ENCODE measurements at places on chromosomes 7 and 10.

DNA sequence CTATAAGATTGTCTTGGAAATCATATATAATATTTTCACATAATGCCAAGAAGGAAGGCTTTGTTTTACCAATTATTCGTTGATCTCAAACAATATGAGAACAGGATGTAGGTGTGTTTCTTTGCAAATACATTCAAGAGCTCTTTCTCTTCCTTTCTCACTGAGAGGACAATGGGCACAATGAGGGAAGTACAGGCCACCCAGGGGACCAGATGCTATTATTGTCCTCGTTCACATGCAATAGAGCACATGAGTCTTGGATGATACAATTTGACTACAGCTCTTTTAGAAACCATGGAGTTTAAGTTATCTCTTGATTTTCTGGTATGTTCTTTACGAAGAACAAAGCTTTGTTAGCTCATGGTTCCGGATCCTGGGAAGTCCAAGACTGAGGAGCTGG lies 323.7 kb upstream of the KLF6 start:
- no peak for DNase-seq
- no peaks in the 10 kb centered on the region for H3K36me3 ChIP-seq
- H3K4me3 ChIP-seq, result no peak overlapping the region
- H3K4me1 ChIP-seq, result no peaks in the 10 kb centered on the region
- H3K27me3 ChIP-seq, result no peaks in the 10 kb centered on the region
- H3K27ac ChIP-seq, result no peak overlapping the region

- no peak for DNase-seq
- H3K27ac ChIP-seq, result no peak overlapping the region
- no peaks in the 10 kb centered on the region for H3K36me3 ChIP-seq
- no peaks in the 10 kb centered on the region for H3K4me1 ChIP-seq
- no peak overlapping the region for H3K4me3 ChIP-seq
- H3K27me3 ChIP-seq, result no peaks in the 10 kb centered on the region
Observed at GRCh38 chr7:115066050-115066449, 144.2 kb downstream of the MDFIC start.

DNA sequence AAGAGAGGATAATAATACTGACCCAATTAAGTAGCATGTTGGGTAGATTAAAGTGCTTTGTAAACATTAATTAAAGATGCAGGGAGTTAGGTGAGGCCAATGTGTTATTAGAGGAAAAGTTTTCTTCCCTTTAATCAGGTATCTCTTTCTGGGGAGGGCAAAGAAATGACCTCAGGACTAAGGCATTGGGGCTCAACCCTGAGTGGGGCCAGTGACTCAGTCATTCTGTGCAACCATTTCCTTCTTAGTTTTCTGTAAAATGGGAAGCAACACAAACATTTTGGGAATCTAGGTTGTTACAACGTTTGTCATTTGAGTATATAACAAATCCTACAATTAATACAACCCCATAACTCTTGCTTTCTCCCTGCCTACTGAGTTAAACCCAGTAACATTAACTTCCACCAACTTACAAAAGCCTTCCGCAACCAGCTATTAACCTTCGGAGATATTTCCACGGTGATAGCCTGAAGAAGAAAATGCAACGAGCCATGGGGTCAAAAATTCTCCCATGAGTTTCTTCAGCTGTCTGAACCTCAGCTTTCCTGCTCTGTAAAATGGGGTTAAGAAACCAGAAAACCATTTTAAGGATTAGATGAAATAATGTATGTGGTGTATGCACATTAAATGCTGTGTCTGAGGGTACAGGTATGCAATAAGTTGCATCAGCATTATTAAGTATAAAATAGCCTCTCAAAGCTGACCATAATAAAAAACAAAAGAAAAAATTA lies 965 bp upstream of the PROSER2 start:
- H3K36me3 ChIP-seq, result no peaks in the 10 kb centered on the region
- H3K27ac ChIP-seq, result no peak overlapping the region
- no peak for DNase-seq
- H3K4me1 ChIP-seq, result no peaks in the 10 kb centered on the region
- 0 out of 2 replicates have a peak, but pooled peaks cover 1% of the 10 kb centered on the region for H3K27me3 ChIP-seq
- no peak overlapping the region for H3K4me3 ChIP-seq

GRCh38 chr7:75559355-75559975 lies 67.3 kb downstream of the SPDYE5 start:
- no peaks in the 10 kb centered on the region for H3K27me3 ChIP-seq
- no peak overlapping the region for H3K4me3 ChIP-seq
- no peak overlapping the region for H3K27ac ChIP-seq
- peaks cover 53% of the 10 kb centered on the region for H3K36me3 ChIP-seq

DNA sequence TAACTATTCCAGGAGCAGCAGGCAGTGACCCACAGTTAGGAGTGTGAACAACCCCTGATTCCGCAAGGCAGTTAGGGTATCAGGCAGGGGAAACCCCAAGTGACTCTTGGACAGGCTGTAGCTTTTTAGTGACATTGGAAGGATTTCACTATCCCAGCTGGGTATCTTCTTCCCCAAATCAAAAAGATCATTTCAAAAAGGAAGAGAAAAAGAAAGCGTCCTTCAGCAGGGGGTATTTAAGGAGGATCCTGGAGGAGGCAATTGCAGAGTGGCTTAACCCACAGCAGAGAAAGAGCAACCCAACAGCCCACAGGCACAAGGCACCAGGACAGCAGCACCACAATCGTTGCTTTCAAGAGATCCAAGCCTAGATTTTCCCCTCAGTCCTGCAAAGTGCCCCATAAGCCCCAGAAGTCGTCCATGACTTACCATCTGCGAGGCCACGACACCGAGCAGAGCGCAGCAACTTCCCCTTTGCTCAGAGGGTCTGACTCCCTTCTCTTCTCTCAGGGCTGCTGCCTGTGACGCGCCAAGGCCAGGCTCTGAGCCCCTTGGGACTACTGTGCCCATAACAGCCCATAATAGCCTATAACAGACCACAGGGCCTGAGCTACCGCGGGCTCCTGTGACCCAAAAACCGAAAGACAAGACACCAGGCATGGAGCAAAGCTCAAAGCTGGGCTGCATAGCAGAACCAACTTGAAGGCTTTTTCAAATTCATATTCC lies 19.8 kb downstream of the PIK3AP1 start:
- no peak overlapping the region for H3K27ac ChIP-seq
- no peaks in the 10 kb centered on the region for H3K4me1 ChIP-seq
- DNase-seq, result no peak
- H3K36me3 ChIP-seq, result no peaks in the 10 kb centered on the region
- no peak overlapping the region for H3K4me3 ChIP-seq
- no peaks in the 10 kb centered on the region for H3K27me3 ChIP-seq

GRCh38 chr10:42961796-42962109 lies 115.1 kb upstream of the RET start:
- H3K27ac ChIP-seq, result no peak overlapping the region
- no peaks in the 10 kb centered on the region for H3K27me3 ChIP-seq
- no peaks in the 10 kb centered on the region for H3K36me3 ChIP-seq

DNA sequence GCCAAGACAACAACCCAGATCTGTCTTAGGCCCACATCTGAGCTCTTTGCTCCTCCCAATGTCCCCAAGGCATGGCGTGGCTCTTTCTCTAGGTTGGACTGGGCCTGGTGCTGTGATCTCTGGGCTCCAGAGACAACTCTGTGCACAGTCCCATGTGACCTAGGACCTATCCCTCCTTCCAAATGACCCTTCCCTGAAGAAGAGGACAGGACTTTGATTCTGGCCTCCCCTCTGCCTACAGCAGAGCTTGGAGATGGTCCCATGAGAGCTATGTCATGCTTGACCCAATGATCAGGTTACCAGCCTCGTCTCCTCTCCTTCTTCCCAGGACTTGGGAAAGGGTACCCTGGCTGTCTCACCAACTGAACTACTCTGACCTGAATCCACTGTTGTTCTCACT lies 296.3 kb upstream of the GALNT17 start:
- no peak for DNase-seq
- no peak overlapping the region for H3K27ac ChIP-seq
- H3K27me3 ChIP-seq, result no peaks in the 10 kb centered on the region
- no peak overlapping the region for H3K4me3 ChIP-seq

GRCh38 chr10:29600821-29601220 lies 34.0 kb downstream of the SVIL start:
- no peaks in the 10 kb centered on the region for H3K36me3 ChIP-seq
- no peaks in the 10 kb centered on the region for H3K27me3 ChIP-seq
- no peak overlapping the region for H3K4me3 ChIP-seq
- H3K27ac ChIP-seq, result no peak overlapping the region
- DNase-seq, result no peak

- no peak overlapping the region for H3K27ac ChIP-seq
- H3K4me3 ChIP-seq, result no peak overlapping the region
- no peaks in the 10 kb centered on the region for H3K36me3 ChIP-seq
- H3K27me3 ChIP-seq, result no peaks in the 10 kb centered on the region
- peaks cover 2% of the 10 kb centered on the region for H3K4me1 ChIP-seq
Observed at GRCh38 chr10:637771-638195, 51.7 kb downstream of the DIP2C start.

- H3K4me1 ChIP-seq, result no peaks in the 10 kb centered on the region
- H3K4me3 ChIP-seq, result no peak overlapping the region
- DNase-seq, result no peak
- no peak overlapping the region for H3K27ac ChIP-seq
- H3K36me3 ChIP-seq, result peaks cover 8% of the 10 kb centered on the region
- H3K27me3 ChIP-seq, result no peaks in the 10 kb centered on the region
Observed at GRCh38 chr10:125016123-125016522, 74.2 kb downstream of the ZRANB1 start.

DNA sequence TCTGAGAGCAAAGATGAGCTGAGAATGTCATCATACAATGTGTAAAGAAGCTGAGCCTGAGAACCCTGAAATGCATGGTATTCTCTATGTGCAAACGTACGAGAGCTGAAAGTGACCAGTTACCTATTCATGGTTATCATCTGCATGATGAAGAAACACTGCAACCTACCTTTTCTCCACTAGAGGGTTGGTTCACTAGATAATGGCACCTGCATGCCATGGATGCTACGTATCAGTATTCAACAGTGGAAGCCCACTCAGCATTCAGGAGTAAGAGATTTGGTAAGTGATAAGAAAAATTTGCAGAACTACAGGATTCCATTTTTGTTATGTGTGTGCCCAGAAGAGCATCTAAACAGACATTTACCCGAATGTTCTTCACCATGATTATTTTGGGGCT lies 145.4 kb downstream of the PTPRN2 start:
- DNase-seq, result no peak
- no peaks in the 10 kb centered on the region for H3K4me1 ChIP-seq
- no peak overlapping the region for H3K27ac ChIP-seq
- H3K27me3 ChIP-seq, result no peaks in the 10 kb centered on the region

DNA sequence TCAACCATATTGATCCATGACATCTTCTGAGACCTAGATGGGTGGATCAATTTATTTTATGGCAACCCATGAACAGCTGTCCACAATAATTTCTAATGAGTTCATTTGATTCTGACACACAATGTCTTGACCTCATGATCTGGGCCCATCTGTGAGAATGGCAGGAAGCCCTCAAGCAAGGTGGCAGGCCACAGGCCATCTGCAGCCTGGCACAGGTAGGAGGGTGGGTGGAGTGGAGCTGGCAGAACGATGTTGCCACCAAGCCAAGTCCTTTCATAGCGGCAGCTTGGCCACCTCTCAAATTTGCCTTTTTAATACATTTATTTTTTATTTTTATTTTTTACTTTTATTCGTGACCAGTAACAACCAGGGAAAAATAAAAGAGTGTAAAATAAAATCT lies 1181.6 kb upstream of the SORCS1 start:
- no peaks in the 10 kb centered on the region for H3K36me3 ChIP-seq
- no peak overlapping the region for H3K27ac ChIP-seq
- H3K27me3 ChIP-seq, result no peaks in the 10 kb centered on the region

GRCh38 chr10:62063795-62064472 lies 162.4 kb downstream of the ARID5B start:
- no peaks in the 10 kb centered on the region for H3K27me3 ChIP-seq
- H3K4me1 ChIP-seq, result no peaks in the 10 kb centered on the region
- H3K36me3 ChIP-seq, result no peaks in the 10 kb centered on the region
- H3K27ac ChIP-seq, result no peak overlapping the region
- DNase-seq, result no peak
- no peak overlapping the region for H3K4me3 ChIP-seq

GRCh38 chr7:137961200-137962177 lies 40.4 kb downstream of the CREB3L2 start:
- peaks cover 5% of the 10 kb centered on the region for H3K4me1 ChIP-seq
- no peaks in the 10 kb centered on the region for H3K27me3 ChIP-seq
- no peak overlapping the region for H3K4me3 ChIP-seq
- no peak overlapping the region for H3K27ac ChIP-seq

DNA sequence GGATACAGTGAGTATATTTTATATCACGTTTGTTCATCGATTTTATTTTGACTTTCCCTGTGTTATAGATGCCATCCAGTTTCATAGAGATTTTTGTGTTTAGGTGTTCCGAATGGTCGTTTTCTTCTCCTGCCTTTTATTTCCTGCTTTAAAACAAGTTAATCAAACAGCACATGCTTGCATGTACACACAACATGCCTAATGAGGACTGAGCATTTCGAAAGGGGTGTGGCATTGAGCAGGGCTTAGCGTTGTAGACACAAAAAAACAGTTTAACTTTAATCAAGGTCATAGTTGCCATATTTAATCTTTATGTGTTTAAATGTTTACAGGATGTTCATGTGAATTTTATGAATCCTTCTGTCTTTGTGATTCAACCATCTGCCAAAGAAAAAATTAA lies 430.5 kb upstream of the GALNT17 start:
- no peaks in the 10 kb centered on the region for H3K27me3 ChIP-seq
- peaks cover 22% of the 10 kb centered on the region for H3K4me1 ChIP-seq
- DNase-seq, result no peak
- no peak overlapping the region for H3K27ac ChIP-seq

DNA sequence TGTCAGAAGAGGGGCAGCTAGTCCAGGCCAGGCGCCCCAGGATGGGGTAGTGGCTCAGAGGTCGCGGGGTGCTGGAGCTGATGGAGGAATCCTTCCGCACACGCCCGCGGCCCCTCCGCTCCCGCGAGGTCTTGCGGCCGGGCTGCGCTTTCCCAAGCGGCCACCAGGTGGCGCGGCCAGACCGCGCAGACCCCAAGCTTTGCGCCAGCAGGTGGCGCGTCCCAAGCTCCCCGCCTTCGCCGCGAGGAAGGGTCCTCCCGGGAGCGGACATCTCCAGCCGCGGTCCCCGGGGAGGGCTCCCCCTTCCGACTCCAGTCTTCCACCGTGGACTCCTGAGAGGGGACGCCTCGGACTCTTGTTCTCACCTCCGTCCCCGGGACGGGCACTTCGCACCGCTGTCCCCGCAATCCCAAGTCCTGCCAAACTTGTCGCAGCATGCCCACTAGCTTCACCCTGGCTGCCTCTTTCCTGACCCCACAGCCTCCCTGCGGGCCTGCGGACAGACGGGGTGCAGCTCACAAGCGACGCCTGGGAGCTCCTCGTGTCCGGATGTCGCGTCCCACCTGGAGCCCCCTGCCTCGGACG lies 19.4 kb downstream of the KCNK18 start:
- H3K27ac ChIP-seq, result no peak overlapping the region
- no peaks in the 10 kb centered on the region for H3K36me3 ChIP-seq
- H3K27me3 ChIP-seq, result peaks cover 12% of the 10 kb centered on the region
- peak overlapping the region; percentile 34 for H3K4me3 ChIP-seq
- peaks cover 3% of the 10 kb centered on the region for H3K4me1 ChIP-seq

GRCh38 chr10:70432101-70432500 lies 9.4 kb downstream of the NODAL start:
- H3K4me1 ChIP-seq, result no peaks in the 10 kb centered on the region
- H3K4me3 ChIP-seq, result no peak overlapping the region
- no peak for DNase-seq

- H3K27me3 ChIP-seq, result no peaks in the 10 kb centered on the region
- no peak for DNase-seq
Observed at GRCh38 chr7:38934051-38934450, 25.1 kb upstream of the VPS41 start.
